ENCODE measurements at places on chromosomes 6 and 20.

DNA sequence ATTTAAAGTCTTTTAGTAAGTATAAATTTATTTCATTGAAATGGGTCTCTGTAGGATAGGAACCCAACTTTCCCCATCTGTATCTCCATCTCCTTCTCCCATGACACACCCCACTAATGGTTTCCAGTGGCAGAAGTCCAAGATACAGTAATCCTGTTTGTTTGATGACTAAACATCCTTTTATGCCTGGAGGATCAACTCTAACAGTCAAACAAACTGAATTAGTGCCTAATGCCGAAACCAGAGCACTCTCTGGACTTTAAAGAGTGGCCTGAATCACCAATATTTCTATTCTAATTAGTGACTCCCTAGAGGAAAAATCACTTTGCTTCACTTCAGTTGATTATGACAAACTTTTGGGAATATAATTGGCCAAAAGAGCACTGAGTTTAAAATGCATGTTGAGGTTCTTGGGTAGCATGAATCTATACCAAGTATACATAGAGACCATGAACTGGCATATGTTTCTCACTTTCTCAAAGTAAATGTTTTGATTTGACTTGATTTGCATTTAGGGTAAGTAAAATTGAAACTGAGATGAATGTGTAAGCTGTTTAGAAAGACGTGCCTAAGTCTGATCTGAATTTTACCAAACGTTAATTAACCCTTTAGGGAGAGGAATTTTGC lies 776.4 kb upstream of the NRSN1 start:
- no peak for DNase-seq

DNA sequence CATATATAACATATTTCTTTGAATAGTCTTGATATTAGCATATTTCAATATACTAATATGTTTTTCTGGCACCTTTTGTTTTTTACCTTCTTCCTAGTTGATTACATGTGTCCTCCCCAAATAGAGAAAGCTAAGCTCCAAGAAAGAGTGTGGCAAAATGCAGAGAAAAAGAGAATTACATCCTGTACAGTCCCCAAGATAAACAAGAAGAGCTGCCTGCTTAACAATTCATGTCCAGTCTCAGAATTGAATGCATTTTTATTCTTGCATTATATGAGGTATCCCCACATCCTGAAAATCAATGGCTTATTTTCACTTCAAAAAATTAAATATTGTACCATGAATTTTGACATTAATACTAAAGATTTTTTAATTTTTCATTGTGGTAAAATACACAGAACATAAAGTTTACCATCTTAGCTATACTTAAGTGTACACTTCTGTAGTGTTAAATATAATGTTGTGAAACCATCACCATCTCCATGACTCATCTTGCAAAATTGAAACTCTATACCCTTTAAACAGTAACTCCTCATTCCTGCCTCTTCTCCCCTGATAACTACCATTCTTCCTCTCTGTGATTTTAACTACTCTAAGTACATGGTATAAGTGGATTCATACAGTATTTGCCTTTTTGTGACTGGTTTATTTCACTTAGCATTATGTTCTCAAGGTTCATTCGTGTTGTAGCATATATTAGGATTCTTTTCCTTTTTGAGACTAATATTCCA lies 490.3 kb downstream of the COL12A1 start:
- no peak for DNase-seq

- no peak for DNase-seq
Observed at GRCh38 chr6:28263922-28264321, 3.0 kb upstream of the ZSCAN26 start.

DNA sequence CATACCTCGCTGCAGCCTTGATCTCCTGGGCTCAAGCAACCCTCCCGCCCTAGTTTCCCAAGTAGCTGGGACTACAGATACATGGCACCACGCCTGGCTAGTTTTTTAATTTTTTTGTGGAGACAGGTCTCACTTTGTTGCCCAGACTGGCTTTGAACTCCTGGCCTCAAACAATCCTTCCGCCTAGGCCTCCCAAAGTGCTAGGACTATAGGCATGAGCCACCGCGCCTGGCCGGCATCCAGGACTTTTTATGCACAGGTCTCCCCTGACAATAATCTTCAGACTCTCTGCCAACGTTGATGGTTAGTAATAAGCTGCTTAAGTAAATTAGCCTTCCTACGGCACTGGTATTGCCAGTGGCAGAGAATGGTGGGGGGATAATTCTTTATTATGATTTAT lies 110.5 kb upstream of the MTHFD1L start:
- no peak for DNase-seq

GRCh38 chr20:59405226-59406200 lies 105.1 kb downstream of the EDN3 start:
- no peak for DNase-seq

GRCh38 chr6:46626976-46627375 lies 25.6 kb downstream of the CYP39A1 start:
- DNase-seq, result no peak

GRCh38 chr6:169961772-169962561 lies 210.5 kb downstream of the ERMARD start:
- DNase-seq, result no peak

DNA sequence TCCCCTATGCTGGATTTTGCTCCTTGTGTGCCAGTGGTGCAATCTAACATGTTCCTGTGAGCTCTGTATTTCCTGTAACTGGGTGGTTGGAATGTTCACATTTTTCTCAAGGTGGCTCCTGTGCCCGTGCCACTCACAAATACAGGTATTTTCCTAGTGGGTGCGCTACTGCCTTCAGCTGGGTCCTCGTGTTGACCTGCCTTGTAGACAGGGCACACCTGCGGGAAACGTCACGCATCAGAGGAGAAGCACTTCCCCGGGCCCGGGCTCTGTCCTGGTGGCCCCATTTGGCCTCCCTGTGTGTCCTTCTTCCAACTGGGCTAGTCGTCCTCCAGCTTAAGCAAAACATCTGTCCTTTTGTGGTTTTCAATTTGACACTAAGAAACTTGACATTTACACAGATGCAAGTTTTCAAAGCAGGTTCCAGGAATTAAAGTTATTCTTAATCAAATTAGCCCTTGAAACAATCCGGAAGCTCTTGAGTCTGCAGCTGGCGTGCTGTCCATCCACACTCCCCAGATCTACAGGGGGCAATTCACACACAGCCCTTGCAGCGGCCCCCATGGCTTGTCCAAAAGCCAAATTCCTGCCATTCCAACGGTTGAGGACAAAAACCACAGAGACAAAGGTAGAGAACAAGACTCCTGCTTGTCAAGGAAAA lies 275.1 kb downstream of the CDC5L start:
- DNase-seq, result peak; percentile 15

DNA sequence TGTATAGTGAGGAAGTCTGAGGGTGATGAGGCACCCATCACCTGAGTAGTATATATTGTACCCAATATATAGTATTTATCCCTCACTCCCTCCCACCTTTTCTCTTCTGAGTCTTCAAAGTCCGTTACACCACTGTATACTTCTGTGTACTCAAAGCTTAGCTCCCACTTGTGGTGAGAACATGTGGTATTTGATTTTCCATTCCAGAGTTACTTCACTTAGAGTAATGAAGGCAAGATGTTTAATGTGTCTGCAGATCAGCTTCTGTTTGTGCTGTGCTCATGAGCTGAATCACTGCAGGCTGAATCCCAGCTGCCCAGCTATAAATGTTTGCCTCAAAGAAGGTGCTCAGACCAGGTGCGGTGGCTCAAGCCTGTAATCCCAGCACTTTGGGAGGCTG lies 139.3 kb upstream of the FOXA2 start:
- DNase-seq, result no peak

- no peak for DNase-seq
Observed at GRCh38 chr6:41457303-41457670, 88.9 kb upstream of the FOXP4 start.

- no peak for DNase-seq
Observed at GRCh38 chr6:167577891-167578361, 248.8 kb upstream of the AFDN start.

DNA sequence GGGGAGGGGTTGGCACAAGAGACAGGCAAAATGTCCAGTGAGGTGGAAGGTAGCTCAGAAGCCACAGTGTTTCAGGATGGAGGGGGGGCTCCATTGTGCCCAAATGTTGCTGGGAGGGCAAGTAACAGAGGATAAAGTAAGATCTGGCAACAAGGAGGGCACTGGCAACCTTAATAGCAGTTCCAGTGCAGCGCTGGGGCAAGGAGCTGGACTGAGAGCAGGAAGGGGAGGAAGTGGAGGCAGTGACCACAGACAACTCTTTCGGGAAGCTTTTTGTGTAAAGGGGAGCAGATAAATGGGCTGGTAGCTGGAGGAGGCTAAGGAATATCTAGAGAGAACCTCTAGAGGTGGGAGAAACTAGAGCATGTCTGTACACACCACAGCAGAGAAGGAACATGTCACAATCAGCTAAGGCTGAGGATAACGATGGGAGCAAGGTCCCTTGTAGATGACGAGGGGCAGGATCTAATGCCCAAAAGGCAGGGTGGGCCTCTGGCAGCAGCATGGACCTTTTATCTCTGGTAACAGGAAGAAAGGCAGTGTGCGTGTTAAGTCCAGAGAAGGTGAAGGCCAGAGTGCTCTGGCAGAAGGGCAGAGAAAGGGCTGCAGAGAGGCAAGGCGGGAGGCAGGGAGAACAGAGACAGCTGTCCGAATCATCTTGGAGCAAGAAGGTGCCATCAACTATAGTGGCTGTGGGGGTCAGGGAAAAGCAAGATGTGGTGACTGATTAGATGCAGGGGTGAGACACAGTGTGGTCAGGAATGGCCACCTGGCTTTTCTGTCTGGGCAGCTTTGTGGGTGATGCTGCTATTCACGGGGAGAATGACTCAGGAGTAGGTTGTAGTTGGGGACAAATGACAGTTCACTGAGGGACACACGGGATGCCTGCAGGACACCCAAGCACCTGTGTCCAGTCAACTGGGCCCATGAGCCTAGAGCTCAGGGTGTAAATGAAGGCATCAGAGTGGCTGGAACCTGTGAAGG lies 17.4 kb downstream of the TMEM242 start:
- no peak for DNase-seq

DNA sequence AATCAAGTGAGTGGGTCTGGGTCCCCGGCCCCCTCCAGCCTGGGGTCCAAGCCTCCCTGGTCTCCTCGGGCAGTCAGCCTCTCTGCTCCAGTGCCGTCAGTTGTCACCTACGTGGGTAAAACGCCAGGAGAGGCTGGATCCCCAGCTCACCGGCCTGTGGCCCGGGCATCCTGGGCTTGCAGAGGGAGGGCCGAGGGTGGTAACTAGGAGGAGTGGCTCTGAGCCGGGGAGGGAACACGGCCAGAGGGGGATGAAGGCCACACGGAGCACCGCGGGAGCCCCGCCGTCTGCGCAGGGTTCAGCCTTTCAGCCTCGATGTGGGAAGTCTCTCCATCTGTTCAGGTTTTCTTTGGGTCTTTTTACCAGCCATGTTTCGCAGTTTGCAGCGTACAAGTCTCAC lies 29.5 kb upstream of the BHLHE23 start:
- DNase-seq, result no peak

- no peak for DNase-seq
Observed at GRCh38 chr20:32634041-32634805, 39.5 kb downstream of the C20orf203 start.

DNA sequence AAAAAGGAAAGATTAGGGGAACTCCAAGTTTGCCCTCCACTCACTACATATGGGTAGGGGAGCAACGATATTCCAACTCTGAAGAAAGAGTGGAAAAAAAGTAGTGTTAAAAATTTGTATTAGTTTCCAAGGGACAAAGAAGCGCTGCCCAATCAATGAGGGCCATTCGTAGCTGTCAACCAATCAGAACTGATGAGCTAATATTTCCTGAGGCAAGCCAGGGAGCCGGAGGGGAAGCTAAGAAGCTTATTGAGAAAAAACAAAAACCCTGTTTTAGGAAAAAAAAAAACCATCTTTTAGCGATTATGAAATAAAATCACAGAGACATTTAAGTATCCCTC lies 59.5 kb downstream of the TRIM38 start:
- DNase-seq, result no peak

DNA sequence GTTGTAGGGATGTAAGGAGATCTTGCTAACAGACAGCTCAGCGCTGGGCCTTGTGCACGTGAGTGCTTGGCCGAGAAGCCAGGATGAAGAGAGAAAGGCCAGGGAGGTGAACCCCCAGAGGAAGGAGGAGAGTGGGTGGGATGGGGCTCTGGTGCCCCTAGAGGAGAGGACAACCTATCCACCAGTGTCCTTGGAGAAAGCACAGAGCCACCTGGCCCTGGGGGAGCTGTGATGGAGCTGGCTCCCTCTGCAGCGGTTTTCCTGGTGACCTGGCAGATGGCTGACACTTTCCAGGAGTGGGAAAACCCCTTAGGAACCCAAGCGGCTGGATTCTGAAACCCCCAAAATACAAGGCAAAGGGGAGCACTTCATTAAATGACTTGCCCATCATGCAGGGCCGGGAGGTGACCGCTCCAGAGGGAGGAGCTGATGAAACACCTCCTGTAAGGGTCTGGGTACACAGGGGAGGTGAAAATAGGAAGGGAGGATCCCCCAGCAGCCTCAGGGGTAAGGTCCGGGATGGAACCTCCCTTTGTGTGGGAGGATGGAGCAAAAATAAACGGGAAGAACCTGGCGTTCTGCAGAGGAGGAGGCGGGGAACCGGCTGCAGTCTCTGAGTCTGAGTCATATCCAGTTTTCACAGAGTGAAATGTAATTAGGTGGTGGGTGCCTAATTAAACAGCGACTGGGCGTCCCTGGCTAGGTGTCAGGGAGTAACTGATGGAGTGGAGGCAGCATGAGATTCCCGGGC lies 80.4 kb downstream of the SULF2 start:
- DNase-seq, result no peak

DNA sequence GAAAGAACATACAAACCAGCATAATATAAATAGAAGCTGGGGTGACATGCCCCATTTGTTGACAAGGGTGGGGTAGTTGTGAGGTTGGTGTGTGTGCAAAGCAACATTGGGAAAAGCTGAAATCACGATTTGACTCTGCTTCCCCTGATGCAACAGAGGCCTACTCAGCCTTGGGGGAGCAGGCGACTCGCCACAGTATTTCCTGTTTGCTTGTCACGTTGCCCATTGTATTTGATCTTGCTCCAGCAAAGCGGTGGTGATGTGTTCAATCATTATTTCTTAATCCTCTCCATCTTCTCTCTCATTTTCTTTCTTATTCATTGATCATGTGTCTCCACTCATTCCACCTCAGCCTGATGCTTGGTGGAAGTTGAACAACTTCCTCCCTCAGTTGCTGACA lies 165.8 kb upstream of the CITED2 start:
- no peak for DNase-seq

- DNase-seq, result no peak
Observed at GRCh38 chr6:147651249-147652063, 143.0 kb downstream of the SAMD5 start.

GRCh38 chr6:135568379-135568778 lies 70.8 kb upstream of the AHI1 start:
- DNase-seq, result no peak

DNA sequence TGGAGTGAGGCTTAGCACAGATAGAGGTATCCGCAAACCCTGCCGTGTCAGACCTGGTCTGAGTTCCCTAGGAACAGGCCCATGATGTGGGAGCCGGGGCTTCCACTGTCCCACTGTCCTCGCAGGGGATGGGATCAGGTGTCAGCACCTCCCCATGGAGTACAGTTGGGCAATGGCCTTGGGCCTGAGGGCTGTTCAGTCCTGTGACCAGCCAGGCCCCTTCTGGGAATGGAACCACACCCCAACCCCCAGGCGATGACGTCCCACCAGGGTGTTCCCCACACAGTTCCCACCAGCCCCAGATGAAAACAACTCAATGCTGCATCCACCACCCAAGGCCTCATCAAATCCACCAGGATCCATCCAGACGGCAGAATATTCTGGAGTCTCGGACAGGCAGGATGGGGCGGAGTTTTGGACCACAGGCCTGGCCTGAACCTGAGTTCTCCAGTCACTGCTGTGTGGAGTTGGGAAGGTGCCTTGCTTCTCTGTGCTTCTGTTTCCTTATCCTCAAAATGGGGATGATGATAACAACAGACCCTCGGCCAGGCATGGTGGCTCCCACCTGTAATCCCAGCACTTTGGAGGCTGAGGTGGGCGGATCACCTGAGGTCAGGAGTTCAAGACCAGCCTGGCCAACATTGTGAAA lies 62.2 kb downstream of the UBE2V1 start:
- DNase-seq, result no peak

Data from HepG2 (cell line).